Progenitor cell of endocrine pancreas (in vitro differentiated cells): ENCODE measurements at places on chromosomes 4 and X. TPM values are rescaled to one million over a fixed set of nuclear protein-coding genes. Genes with fewer than 3 reads are reported as not detected.

The FAM149A gene
- total RNA-seq: 12.0 and 13.5 TPM in 2 replicates

DNA sequence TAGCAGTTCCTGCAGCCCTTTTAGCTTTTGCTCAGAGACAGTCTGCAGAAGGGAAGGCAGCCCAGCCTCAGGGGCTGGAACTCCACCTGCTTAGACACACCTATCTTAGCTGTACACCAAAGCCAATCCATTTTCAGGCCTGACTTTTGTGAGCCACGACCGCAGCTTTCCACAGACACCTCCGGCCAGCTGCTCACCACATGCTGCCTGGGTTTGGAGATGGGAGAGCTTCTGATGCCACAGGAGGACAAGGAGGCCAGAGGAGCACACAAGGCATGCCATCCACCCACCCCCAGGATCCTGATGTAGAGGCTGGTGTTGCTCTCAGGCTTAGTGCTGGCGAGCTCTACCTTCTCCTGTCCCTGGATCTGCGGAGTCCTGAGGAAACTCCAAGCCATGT, 141.8 kb upstream of the NALF2 start:
- DNase-seq: no peak
- H3K4me3 ChIP-seq: no peak overlapping the region
- H3K27me3 ChIP-seq: peaks cover 6% of the 10 kb centered on the region
- no peaks in the 10 kb centered on the region for H3K36me3 ChIP-seq

The NXF2B gene
- 0.74 and 2.9 TPM in 2 replicates for total RNA-seq

- H3K27me3 ChIP-seq: no peaks in the 10 kb centered on the region
- peaks cover 8% of the 10 kb centered on the region for H3K4me1 ChIP-seq
- H3K36me3 ChIP-seq: peaks cover 5% of the 10 kb centered on the region
- H3K27ac ChIP-seq: no peak overlapping the region
These were observed 85.1 kb upstream of the HPRT1 start for GRCh38 chrX:134374910-134375309.

GRCh38 chr4:37073226-37073840, 171.2 kb upstream of the NWD2 start:
- no peaks in the 10 kb centered on the region for H3K27me3 ChIP-seq
- no peaks in the 10 kb centered on the region for H3K4me1 ChIP-seq
- no peak for DNase-seq

DNA sequence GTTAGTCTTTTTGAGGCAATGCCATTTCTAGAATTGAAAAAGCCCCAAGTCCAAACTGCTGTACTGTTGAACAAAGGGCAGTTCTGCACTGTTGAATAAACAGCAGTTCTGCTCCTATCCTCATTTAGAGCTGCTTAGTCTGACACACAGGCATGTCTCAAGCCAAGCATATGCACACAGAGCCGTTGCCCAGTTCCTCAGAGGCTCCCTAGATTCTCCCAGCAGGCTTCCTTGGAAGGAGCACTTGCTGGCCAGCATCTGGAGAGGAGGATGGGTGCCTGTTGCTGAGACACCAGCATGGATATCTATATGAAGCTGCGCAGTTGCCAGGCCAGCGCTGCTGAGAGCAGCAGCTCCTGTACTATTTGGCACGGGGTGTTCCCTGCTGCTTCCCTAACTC, 138.3 kb upstream of the USP38 start:
- DNase-seq: no peak
- H3K36me3 ChIP-seq: no peaks in the 10 kb centered on the region
- no peaks in the 10 kb centered on the region for H3K4me1 ChIP-seq
- H3K27me3 ChIP-seq: no peaks in the 10 kb centered on the region
- H3K27ac ChIP-seq: no peak overlapping the region

The SSX1 gene
- total RNA-seq: not detected in 2 replicates

The MAGEB6 gene
- not detected in 2 replicates for total RNA-seq

The WDFY3 gene
- total RNA-seq: 111 and 115 TPM in 2 replicates

GRCh38 chrX:134688031-134688823, 30.0 kb upstream of the PLAC1 start:
- no peaks in the 10 kb centered on the region for H3K36me3 ChIP-seq
- H3K27me3 ChIP-seq: no peaks in the 10 kb centered on the region
- no peak for DNase-seq
- no peak overlapping the region for H3K27ac ChIP-seq
- H3K4me1 ChIP-seq: peaks cover 18% of the 10 kb centered on the region

- DNase-seq: no peak
- peaks cover 3% of the 10 kb centered on the region for H3K27me3 ChIP-seq
- no peaks in the 10 kb centered on the region for H3K4me1 ChIP-seq
- H3K36me3 ChIP-seq: no peaks in the 10 kb centered on the region
- no peak overlapping the region for H3K27ac ChIP-seq
These were observed 184.4 kb upstream of the CXorf66 start for GRCh38 chrX:140149761-140150160.

- H3K4me1 ChIP-seq: peaks cover 4% of the 10 kb centered on the region
- H3K36me3 ChIP-seq: no peaks in the 10 kb centered on the region
These were observed 192.1 kb downstream of the AFAP1 start for GRCh38 chr4:7747566-7747965.
